ENCODE measurements at places on chromosomes 16 and 17.
A peak's percentile ranks its signal among the peaks of the same experiment; 100 is the strongest.

GRCh38 chr16:1677339-1677738, 740 bp upstream of the JPT2 start:
- no peak for DNase-seq

- DNase-seq, result no peak
These were observed 12.0 kb upstream of the HOXB13 start for GRCh38 chr17:48740537-48740936.

DNA sequence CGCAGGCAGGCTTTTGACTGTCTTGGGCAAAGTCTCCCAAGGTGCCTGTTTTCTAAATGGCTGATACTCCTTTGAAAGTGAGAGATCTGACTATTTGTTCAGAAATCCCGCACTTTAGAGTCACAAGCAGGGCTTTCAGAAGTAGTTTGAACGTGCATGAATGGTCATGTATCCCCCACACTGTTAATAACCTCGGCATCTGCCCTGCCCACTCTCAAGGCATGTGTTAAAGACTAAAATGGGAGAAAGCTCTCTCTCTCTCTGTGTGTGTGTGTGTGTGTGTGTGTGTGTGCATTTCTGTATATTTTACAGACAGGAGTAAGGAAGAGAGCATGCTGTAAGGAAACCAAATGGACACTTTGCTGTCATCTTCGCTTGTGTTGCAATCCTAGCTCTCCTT, 163.7 kb downstream of the MAF start:
- no peak for DNase-seq

- DNase-seq, result no peak
These were observed 146.0 kb downstream of the ABCA8 start for GRCh38 chr17:68809148-68809547.

DNA sequence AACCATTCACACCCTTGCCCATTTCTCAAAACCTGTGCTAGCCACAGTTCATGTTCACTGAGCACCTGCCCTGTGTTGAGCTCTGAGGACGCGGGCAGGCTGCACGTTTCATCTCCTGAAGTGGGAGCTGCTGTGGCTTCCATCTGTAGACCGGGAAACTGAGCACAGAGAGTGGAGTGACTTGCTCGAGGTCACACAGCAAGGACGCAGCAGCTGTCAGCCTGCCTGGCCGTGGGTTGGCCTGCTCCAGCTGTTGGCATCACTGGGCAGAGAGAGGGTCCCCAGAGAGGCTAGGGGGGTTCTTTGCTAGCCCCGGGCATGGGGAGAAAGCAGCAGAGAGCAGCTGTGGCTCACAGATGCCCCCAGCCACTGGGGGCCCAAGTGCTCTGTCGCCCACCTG, 28.8 kb downstream of the ZFPM1 start:
- DNase-seq, result no peak

GRCh38 chr17:67198131-67198530, 46.9 kb downstream of the HELZ start:
- no peak for DNase-seq

GRCh38 chr16:83732536-83732935, 75.2 kb upstream of the HSBP1 start:
- no peak for DNase-seq

- DNase-seq, result peak; percentile 51
These were observed 15.0 kb downstream of the MYO15B start for GRCh38 chr17:75602644-75603043.

DNA sequence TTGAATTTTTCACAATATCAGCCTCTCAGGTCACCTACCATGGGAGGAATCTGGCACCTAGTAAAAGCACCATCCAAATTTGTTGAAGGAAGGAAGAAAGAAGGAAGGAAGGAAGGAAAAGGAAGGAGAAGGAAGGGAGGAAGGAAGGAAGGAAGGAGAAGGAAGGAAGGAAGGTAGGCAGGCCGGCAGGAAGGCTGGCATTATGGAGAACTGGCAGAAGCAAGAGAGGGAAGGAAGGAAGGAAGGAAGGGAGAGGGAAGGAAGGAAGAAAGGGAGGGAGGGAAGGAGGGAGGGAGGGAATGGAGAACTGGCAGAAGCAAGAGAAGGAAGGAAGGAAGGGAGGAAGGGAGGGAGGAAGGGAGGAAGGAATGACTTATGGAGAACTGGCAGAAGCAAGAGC, 24.3 kb downstream of the WSCD1 start:
- DNase-seq, result no peak
